ENCODE measurements at places on chromosomes 6 and 20. TPM values are rescaled to one million over a fixed set of nuclear protein-coding genes. Genes with fewer than 3 reads are reported as not detected.

SMIM8 gene
- total RNA-seq = 13.7 TPM

THEMIS gene
- not detected for total RNA-seq

RBM24 gene
- 1.0 TPM for total RNA-seq

NOTCH4 gene
- total RNA-seq = 22.0 TPM

GDAP1L1 gene
- not detected for total RNA-seq

SCRT2 gene
- not detected for total RNA-seq

TMEM170B gene
- 1.7 TPM for total RNA-seq
